CD4-positive, alpha-beta T cell treated with Interleukin-6 for 4 hours (primary cell): ENCODE measurements at places on chromosomes 1 and 21.

DNA sequence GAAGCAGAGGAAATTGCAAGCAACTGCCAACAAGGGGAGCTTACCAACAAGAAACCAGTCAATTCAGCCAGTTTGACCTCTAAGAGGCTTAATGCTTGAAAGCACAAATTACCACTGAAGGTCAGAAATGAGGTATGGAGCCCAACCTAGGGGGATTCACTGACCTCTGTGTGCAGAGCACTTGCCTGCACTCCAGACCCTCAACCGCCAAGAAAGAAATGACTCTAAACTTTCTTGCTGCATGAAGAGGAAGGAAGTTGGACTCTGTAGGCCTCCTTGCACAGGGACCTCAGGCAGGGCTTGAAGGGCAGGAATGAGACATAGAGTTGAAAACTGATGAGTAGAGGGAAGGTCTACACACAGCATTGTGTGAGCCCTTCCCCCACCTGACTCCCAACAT is 10.0 kb downstream of the ARMH1 start:
- no peak for DNase-seq

DNA sequence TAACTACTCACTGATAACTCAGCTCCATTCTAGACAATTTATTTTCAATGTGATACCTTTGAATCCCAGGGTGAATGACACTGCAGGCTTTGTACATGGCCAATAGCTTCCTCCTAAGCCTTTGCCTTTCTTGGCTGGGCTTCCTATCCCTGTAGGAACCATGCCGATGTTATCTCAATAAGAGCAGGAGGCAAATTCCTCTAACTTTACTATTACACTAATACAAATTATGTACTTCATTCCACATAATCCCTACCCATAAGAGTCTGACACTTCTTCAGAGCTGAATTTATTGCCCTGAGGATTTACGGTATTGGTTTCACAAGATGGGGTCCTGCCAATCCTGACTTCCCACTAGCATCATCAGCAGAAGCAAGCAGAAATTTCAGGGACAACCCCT is 14.0 kb downstream of the TGFBR3 start:
- no peak for DNase-seq

- DNase-seq, result no peak
Measured at GRCh38 chr21:45365608-45366241, 39.2 kb upstream of the COL18A1 start.

- DNase-seq, result no peak
Measured at GRCh38 chr1:6317098-6317760, 56.3 kb upstream of the GPR153 start.

DNA sequence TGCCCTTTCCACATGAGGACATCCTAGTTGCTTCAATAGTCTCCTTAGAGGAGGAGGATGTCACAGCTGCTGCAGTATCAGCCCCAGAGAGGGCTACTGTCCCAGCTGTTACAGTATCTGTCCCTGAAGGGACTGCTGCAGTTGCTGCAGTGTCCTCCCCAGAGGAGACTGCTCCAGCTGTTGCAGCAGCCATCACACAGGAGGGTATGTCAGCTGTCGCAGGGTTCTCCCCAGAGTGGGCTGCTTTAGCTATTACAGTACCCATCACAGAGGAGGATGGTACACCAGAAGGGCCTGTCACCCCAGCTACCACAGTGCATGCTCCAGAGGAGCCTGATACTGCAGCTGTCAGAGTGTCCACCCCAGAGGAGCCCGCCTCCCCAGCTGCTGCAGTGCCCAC is 78.5 kb upstream of the BMP8A start:
- DNase-seq, result no peak
